A549 treated with dexamethasone at 1 μM for 4 hours (cell line): ENCODE measurements at places on chromosomes 5 and 9. TPM values are rescaled to one million over a fixed set of nuclear protein-coding genes. Genes with fewer than 3 reads are reported as not detected.

The SPATA31A3 gene
- total RNA-seq = not detected in 5 replicates

The HTR4 gene
- not detected in 5 replicates for total RNA-seq

The IQGAP2 gene
- total RNA-seq = 1.9 to 3.1 TPM (median 2.5 TPM) in 5 replicates

The IFNB1 gene
- total RNA-seq = 0.10 TPM in 1 of 5 replicates, not detected in the others

The C5orf52 gene
- not detected in 5 replicates for total RNA-seq
